ENCODE measurements at places on chromosomes 5 and 9.

DNA sequence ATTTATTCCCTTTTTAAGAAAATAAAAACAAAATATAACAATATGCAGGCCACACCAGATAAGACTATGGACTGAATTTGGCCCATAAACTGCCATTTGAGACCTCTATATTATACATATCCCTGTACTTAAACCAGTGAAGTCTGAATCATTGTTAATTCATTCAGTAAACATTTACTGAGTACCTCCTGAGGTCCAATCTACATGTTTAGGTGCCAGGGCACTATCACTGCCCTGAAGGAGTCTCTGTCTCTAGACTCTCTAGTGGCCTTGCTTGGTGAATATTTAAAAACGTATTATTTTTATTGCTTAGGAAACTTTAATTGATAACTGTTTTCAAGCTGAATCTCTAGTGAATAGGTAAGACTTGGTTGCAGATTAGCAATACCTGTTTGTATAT lies 74.7 kb upstream of the ELL2 start:
- no peak for DNase-seq

GRCh38 chr5:81639556-81639955 lies 111.3 kb downstream of the SSBP2 start:
- no peak for DNase-seq

DNA sequence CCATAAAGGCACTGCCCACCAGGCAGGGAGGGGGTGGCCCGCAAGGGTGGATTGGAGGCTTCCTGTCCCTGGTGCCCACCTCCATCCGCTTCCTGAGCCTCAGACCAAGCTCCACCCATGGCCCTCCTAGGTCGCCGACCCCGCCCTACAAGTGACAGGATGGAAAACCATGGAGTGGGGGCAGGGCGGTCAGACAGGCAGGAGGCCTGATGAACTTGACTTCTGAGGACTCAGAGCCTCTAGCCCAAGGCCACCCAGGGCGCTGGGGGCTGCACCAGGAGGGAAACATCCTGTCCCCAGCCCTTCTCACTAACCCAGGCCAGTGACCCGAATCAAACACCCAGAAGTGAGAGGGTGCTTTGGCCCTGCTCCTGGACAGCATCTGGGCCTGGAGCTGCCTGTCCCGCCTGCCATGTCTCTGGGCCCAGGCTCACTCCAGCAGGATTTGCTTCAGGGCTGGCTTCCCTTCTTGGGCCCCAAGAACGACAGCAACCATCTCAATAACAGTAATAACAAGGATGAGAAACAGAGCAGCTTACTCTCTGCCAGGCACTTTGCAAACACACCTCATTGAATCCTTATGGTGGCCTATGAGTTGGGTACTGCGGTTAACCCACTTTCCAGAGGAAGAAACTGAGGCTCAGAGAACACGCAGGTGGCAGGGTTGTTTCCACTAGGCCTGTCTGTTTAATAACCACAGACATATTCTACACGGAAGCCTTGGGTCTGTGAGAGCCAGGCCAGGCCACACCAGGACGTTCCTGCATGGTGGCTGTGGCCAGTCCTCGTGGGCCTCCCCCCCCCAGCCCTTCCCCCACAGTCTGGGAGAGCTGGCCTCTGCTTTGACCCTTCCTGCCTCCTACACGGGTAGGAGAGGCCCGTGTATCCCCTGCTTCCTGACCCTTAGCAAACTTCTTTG lies 4.4 kb upstream of the ST6GALNAC6 start:
- DNase-seq = peak; percentile 55

DNA sequence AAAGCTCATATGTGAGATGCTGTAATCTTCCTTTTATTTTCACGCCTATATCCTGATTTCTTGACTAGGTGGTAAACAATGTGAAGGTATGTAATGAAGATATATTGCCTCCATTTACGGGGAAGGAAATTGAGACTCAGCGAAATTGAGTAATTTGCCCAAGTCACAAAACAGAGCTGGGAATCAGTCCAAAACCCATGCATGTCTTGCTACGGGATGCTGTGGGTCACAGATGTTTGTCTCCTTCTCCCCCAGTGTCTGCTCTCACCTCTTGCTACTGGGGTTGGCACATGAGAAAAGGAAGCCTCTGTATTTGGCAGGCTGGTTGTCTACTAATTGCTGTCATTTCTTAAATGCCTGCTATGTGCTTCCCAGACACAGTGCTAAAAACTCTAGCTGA lies 53.7 kb upstream of the TEX48 start:
- no peak for DNase-seq

- no peak for DNase-seq
These were observed 127.7 kb upstream of the RAD23B start for GRCh38 chr9:107155244-107155817.

DNA sequence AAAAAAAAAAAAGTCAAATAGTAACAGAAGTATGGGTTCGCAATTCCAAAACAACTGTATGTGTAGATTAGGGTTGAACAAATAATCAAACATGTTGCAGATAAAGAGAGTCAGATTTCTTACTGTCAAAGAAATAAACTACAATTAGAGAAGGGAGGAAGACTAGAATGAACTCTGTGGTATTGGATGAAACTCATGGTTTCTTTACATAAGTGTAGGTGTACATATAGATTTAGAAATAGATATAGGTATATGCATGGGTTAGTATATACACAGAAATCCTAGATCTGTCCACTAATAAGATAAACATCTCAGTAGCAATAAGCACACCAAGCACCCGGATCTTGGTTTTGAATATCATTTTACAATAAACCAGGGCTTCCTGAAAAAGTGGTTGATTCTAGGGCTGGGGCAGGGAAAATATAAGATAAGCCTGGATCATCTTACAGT lies 21.3 kb downstream of the DTWD2 start:
- no peak for DNase-seq

- DNase-seq = no peak
These were observed 154.4 kb downstream of the DEPDC1B start for GRCh38 chr5:60545551-60545950.

DNA sequence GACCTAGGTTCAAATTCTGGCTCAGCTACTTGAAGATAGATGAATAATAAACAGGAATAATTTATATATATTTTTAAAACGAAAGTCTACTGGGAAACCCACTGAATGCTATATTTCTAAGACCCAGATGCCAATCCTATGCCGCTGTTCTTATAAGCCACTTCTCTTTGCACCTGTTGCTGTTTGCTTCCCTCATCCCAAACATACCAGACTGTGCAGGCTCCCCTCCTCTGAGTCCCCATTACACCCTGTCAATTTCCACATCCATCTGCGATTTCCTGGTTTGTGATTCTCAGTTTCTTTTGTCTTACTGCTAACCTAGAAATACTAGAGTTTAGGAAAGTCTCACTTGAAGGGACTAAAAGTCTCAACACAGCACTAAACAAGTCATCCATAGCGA lies 92.8 kb upstream of the CAST start:
- DNase-seq = no peak

DNA sequence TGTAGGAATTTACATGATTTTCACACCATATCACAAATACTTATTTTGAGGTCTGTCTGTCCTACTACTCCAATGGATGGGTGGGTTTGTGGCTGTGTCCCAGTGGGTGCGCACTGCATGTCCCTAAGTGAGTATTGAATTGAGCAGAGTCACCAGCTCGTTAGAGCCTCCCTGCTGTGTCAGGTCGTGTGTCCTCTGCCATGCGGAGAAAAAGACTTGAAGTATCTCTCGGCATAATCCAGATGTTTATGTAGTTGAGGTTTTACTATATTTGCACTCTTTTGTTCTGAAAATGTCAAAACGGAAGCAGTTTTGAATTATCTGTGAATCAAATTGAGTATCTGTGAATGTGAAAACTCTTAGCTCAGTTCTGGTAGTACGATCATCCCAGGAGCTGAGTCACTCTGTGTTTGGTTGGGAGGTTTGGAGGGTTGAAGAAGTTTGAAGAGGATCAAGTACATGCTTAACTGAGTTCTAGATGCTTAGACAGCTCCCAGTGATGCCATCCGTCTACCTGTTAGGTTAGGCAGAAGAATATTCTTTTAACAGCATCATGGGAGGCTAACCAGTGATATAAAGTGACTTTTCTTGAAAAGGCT lies 194.2 kb downstream of the TENT4A start:
- no peak for DNase-seq

DNA sequence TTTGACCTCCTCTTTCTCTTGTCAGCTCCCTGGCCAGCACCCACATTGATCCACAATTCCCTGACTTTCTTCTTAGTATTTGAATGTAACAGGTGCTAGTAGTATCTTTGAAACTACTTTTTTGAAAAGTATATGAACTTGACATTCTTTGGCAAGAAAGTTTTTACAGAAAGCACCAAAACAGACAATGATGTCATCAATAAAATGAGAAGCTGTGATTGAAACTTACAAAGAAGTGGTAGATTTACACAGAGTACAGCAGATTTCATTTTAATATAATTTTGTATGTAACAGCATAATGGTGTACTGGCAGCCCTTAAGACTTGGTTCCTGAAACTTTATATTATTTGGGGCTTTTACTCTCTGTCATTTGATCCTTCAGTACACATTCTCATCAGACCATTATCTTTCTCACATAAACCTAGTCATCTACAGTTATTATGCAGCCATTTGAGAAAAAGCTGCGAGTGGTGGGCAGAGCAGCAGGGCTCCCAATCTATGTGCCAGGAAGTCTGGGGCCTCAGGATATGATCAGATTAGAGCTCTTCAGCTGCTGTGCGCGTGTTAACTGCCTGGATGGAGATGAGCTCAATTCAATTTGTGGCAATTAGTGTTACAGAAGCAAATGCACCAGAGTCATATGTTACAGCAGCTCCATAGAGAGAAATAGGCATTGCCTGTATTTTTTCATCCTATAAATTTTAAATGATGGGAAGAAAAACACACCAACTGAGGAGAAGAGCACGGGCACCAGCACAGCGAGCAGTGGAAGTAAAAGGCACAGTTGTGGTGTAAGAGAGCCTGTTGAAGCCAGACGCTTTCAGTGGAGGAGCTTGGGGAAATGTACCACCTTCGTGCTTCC lies 126.1 kb downstream of the STARD4 start:
- no peak for DNase-seq

DNA sequence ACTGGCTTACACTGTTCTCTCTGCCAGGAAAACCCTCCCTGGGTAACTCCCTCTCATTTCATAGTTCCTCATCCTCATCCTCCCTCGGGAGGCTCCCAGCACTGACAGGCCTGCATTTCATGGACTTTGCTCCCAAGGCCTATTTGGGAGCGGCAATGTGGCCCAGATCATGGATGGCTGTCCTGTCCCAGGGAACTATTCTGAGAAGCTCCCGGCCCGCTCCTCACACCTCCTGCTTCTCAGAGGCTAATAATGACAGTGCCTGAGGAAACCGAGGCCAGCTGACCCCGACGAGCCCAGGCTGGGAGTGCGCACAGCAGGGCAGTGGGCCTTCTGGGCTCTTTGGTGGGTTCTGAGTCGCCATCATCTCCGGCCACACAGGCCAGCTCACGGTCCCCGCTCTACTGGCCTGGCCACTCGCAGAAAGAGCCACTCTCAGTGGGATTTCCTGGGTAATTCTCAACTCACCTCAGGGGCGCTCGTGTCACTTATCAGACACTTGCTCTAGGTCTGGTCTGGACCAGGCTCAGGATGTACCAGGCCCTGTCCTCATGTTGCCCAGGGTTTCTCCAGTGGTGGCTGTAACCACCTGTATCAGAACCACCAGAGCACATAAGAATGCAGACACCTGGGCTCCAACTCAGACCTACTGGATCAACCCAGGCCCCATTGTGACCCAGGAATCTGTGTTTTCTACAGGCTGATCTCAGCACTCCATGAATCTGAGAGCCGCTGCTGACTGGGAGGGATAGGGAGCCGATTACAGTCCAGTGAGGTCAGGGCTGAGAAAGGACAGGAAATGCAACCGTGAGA lies 2.0 kb upstream of the DOLPP1 start:
- DNase-seq = no peak

GRCh38 chr5:150608991-150609390 lies 31.5 kb upstream of the SYNPO start:
- DNase-seq = no peak

GRCh38 chr5:83072966-83073365 lies 4.2 kb downstream of the TMEM167A start:
- DNase-seq = no peak

GRCh38 chr5:62263401-62263800 lies 42.6 kb upstream of the KIF2A start:
- DNase-seq = no peak

- DNase-seq = no peak
These were observed 3.9 kb downstream of the LPAR1 start for GRCh38 chr9:111034170-111034897.

GRCh38 chr5:111774525-111774924 lies 17.5 kb upstream of the NREP start:
- DNase-seq = no peak

GRCh38 chr5:125394661-125395280 lies 648.3 kb upstream of the ZNF608 start:
- DNase-seq = no peak

DNA sequence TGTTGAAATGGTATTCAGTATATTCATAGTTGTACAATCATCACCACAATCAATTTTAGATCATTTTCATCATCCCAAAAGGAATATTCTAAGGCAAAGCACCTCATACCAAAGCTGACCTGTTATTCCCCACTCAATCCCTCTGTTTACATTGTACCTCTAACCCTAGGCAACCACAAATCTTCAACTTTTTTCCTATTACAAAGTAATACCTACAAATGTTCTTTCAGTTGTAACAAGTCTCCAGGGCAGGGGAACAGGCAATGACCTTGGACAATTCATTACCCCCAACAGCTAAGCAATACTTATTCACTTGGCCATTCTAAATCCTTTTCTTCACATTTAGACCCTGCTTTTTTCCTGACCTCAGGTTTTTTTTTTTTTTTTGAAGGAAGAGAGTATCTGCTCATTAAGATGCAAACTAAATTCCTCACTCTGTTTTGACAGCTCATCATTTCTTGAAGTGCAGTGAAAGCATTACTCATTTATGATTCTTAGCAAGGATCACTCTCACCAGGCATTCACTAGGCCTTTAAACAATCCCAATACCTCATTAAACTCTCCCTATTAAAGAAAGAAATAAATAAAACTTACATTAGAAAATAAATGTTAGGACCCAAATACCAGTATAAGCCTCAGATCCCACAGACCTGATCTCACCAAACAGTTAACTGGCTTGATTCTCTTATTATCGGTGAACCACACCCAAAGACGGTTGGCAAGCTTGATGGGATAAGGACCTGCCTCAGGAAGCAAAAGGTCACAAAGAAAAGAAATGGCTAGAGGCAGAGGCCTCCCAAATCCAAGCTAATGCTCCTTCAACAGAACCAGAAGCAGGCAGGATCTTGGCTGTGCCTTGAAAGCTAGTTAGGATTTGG lies 15.3 kb downstream of the MTMR12 start:
- DNase-seq = no peak

GRCh38 chr5:90575712-90576111 lies 17.1 kb downstream of the ADGRV1 start:
- DNase-seq = no peak

Measured in ascending aorta (tissue), 2 donors.